Gastrocnemius medialis (tissue), 4 donors: ENCODE measurements at places on chromosomes 4 and X.
A peak's percentile ranks its signal among the peaks of the same experiment; 100 is the strongest.

DNA sequence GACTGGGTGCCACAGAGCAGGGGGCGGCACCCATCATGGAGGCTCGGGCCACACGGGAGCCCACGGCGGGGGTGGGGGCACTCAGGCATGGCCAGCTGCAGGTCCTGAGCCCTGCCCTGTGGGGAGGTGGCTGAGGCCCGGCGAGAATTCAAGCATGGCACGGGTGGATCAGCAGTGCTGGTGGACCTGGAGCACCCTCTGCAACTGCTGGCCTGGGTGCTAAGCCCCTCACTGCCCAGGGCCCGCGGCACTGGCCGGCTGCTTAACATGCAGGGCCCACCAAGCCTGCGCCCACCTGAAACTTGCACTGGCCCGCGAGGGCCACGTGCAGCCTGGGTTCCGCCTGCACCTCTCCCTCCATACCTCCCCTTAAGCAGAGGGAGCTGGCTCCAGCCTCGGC is 258.6 kb downstream of the CENPC start:
- no peak for DNase-seq
- H3K27ac ChIP-seq: no peak overlapping the region
- no peak overlapping the region for H3K4me3 ChIP-seq
- no peaks in the 10 kb centered on the region for H3K36me3 ChIP-seq
- no peaks in the 10 kb centered on the region for H3K27me3 ChIP-seq

- no peaks in the 10 kb centered on the region for H3K36me3 ChIP-seq
- H3K27me3 ChIP-seq: no peaks in the 10 kb centered on the region
- DNase-seq: no peak
- H3K27ac ChIP-seq: no peak overlapping the region
- H3K4me1 ChIP-seq: no peaks in the 10 kb centered on the region
- H3K4me3 ChIP-seq: no peak overlapping the region
Measured at GRCh38 chrX:1153940-1154339, 58.5 kb downstream of the CRLF2 start.

GRCh38 chr4:96677499-96677898 is 837.6 kb downstream of the PDHA2 start:
- H3K27ac ChIP-seq: no peak overlapping the region
- no peaks in the 10 kb centered on the region for H3K36me3 ChIP-seq
- H3K4me3 ChIP-seq: no peak overlapping the region

DNA sequence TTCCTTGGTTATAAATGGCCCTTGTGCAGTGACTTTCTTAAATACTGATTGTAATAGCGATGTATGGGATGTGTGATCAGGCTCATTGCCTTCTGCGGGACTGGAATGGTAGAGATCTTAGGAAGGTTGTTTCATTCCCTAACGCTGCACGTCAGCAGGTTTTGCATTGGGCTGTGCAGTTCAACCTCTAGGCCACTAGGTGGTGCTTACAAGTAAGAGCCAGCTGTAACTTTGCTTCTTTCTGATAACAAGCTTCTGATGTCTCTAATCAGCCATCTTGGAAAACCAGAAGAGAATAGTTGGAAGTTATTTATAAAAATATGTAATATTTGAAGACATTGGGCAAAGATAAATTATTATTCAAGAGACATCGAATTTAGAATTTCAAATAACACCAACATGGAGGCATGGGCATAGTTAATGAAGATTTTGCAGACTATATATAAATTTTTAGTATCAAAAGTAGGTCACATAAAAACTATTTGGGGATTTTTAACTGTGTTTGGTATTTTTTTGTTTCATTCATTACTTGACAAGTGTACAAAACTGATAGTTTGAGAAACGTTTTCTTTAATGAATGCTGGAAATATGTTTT is 339.7 kb upstream of the PCDH7 start:
- H3K27ac ChIP-seq: no peak overlapping the region
- no peak for DNase-seq
- H3K4me3 ChIP-seq: no peak overlapping the region

DNA sequence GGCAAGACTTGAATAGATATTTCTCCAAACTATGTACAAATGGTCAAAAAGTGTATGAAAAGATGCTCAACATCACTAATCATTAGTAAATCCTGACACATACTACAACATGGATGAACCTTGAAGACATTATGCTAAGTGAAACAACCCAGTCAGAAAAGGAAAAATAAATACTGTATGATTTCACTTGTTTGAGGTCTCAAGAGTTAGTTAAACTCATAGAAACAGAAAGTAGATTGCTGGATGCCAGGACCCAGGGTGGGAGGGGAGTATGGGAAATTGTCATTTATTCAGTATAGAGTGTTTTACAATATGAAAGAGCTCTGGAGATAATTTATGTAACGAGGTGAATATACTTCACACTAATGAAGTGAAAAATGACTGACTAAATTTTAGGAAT is 32.4 kb downstream of the PRMT9 start:
- DNase-seq: no peak
- H3K27me3 ChIP-seq: no peaks in the 10 kb centered on the region
- no peak overlapping the region for H3K27ac ChIP-seq
- H3K4me1 ChIP-seq: no peaks in the 10 kb centered on the region
- no peak overlapping the region for H3K4me3 ChIP-seq

GRCh38 chrX:155841232-155841631 is 39.9 kb upstream of the VAMP7 start:
- no peaks in the 10 kb centered on the region for H3K36me3 ChIP-seq
- H3K27me3 ChIP-seq: no peaks in the 10 kb centered on the region
- no peaks in the 10 kb centered on the region for H3K4me1 ChIP-seq
- H3K4me3 ChIP-seq: no peak overlapping the region
- no peak overlapping the region for H3K27ac ChIP-seq
- DNase-seq: no peak

DNA sequence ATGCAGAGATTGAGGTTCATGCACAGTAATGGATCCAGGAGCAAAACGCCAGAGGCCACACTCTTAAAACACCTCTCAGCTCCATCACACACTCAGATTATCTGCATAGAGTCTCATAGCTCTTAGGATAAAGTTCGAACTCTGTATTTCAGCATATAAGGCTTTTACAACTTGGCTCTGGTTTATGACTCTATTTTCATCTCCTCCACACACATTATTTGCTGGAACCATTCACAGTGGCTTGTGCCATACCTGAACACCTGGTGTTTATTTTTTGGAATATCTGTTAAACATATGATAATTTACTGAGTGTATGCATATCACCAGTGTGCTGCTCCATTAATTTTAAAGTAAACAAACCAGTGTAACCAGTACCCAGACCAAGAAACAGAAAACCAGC is 27.2 kb downstream of the RASL11B start:
- no peak for DNase-seq
- H3K4me1 ChIP-seq: no peaks in the 10 kb centered on the region
- H3K27me3 ChIP-seq: no peaks in the 10 kb centered on the region
- no peak overlapping the region for H3K4me3 ChIP-seq

DNA sequence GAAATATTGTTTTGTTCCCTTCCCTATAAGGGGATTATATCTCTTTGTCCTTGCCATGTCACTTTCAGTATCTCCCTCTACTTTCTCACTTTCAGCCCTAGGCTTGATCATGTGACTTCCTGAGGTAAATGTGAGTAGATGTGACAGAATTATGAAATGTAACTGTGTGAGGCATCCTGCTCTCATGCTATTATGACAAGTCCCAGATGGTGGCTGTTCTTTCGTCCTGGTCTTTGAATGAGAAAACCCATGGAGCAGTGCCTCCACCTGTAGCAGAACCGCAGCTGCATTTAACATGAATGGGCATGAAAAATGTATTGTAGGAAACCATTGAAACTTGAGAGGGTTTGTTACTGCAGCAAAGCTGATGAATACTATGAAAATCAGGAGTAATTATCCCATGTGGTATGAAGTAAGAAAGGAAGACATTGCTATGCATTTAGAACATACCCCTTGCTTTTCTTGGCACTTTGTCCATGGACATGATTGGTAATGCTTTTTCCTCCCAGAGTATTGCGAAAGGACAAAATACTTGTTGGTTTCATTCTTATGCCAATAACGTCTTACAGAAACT is 202.2 kb upstream of the GPRIN3 start:
- DNase-seq: no peak
- H3K27ac ChIP-seq: no peak overlapping the region
- no peaks in the 10 kb centered on the region for H3K27me3 ChIP-seq
- H3K4me3 ChIP-seq: no peak overlapping the region

DNA sequence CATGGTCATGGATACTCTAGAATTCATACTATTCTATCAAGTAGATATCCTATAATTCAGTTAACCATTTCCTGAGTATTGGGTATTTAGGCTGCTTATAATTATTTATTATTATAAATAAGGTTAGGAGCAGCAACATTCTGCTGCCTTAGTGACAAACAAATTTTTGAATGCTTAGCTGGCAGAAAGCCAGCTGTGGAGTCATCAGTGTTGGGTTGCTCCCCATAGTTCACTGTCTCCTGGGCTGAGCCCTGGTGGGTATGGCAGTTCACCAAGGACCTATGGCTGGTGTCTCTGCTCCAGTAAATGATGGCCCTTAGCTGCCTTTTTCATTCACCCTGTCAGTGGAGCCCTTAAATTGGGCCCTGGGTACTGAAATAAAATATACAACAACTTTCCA is 61.8 kb downstream of the SMARCA5 start:
- no peaks in the 10 kb centered on the region for H3K27me3 ChIP-seq
- no peak overlapping the region for H3K27ac ChIP-seq
- no peak for DNase-seq
- H3K4me3 ChIP-seq: no peak overlapping the region

- no peak overlapping the region for H3K4me3 ChIP-seq
- DNase-seq: peak; percentile 13
- H3K4me1 ChIP-seq: no peaks in the 10 kb centered on the region
Measured at GRCh38 chrX:55135171-55135570, 46.4 kb downstream of the PAGE2 start.

DNA sequence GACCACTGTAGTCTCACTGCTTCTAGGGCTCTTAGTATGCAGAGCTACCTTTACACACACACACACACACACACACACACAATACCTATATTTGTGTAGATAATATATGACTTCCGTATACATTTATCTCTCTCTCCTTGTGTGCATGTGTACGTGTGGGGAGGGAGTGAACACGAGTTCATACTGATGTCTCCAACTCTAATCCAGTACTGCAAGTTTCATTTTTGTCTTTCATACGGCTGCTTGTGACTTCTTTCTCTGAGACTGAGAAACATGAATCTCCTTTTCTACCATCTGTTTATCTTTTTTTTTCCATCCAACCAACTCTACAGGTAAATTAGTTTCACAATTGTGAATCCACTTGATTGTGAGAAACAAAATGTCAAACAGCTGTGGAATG is 1229.5 kb upstream of the AGA start:
- no peak overlapping the region for H3K4me3 ChIP-seq
- no peaks in the 10 kb centered on the region for H3K36me3 ChIP-seq
- no peaks in the 10 kb centered on the region for H3K4me1 ChIP-seq
- H3K27me3 ChIP-seq: no peaks in the 10 kb centered on the region
- no peak for DNase-seq

DNA sequence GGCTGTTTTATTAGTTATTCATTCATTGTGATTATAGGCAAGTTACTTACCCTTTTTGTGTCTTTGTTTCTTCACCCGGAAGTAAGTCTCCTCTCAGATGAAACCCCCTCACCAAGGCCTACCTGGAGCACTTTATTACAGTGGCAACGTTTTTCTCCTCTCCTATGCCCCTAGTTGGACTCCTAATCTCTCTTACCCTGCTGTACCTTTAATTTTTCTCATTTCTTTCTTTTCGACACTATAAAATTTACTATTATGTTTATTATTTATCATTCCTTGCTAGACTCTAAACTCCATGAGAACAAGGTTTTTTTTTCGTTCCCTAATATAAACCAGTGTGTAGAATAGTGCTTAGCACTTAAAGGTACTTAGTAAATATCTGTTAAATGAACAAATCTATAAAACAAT is 17.5 kb downstream of the STAP1 start:
- H3K4me3 ChIP-seq: no peak overlapping the region
- DNase-seq: no peak
- H3K27ac ChIP-seq: no peak overlapping the region
- H3K4me1 ChIP-seq: no peaks in the 10 kb centered on the region
- H3K36me3 ChIP-seq: no peaks in the 10 kb centered on the region

GRCh38 chr4:6224735-6225134 is 24.4 kb upstream of the JAKMIP1 start:
- H3K27me3 ChIP-seq: peaks cover 40% of the 10 kb centered on the region
- H3K4me3 ChIP-seq: no peak overlapping the region
- DNase-seq: no peak
- H3K4me1 ChIP-seq: no peaks in the 10 kb centered on the region

DNA sequence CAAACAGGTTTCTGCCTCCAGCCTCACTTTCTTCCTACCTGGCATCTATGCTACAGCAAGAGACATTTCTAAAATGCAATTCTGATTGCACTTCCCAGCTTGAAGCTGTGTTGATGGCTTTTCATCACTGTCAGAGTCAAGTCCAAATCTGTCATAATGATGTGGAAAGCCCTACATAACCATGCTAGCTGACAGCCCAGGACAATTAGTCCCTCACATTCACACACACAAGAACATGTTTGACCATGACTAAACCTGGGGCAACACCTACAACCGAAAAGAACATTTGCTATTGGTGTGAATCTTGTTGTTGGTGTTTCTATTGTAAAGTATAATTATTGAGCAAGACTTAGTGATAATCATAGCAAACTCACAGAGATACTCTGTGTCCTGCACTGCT is 58.2 kb downstream of the PPM1K start:
- no peak for DNase-seq
- peaks cover 6% of the 10 kb centered on the region for H3K4me1 ChIP-seq
- no peaks in the 10 kb centered on the region for H3K36me3 ChIP-seq
- H3K27ac ChIP-seq: no peak overlapping the region
- no peaks in the 10 kb centered on the region for H3K27me3 ChIP-seq

GRCh38 chrX:43165343-43165920 is 387.5 kb upstream of the PPP1R2C start:
- DNase-seq: no peak
- H3K27me3 ChIP-seq: peaks cover 10% of the 10 kb centered on the region
- H3K36me3 ChIP-seq: no peaks in the 10 kb centered on the region
- H3K27ac ChIP-seq: no peak overlapping the region
- H3K4me1 ChIP-seq: no peaks in the 10 kb centered on the region

- H3K27ac ChIP-seq: peak overlapping the region; percentile 34
- no peak for DNase-seq
- H3K4me1 ChIP-seq: peaks cover 12% of the 10 kb centered on the region
Measured at GRCh38 chrX:17560385-17560784, 176.9 kb upstream of the SCML1 start.
